ENCODE measurements at places on chromosomes 11 and 22. TPM values are rescaled to one million over a fixed set of nuclear protein-coding genes. Genes with fewer than 3 reads are reported as not detected.

- DNase-seq = no peak
These were observed 9.8 kb downstream of the LRRC55 start for GRCh38 chr11:57191311-57192219.

DNA sequence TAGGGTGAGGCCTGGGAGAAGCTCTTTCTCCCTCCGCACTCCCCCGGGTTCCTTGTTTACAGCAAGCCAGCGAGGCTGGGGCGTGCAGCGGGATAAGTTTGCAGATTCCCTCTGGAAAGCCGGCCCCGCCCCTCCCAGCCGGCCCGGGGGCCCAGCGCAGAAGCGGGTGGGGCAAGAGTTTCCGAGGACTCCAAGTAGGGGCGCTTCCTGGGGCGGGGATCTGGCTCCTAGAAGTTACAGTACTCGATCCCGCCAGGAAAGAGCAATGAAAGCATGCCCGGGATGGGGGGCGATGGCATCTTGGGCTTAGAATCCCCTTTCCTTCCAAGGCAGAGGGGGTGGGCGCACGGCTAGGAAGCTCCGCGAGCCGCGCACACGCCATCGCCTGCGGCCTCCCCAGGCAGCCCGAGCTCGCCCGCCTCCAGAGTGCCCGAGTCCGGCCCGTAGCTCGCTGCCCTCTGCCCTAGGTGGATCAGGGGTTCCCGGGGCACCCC lies 385 bp downstream of the TST start:
- no peak for DNase-seq

Gene MPPED1
- not detected for total RNA-seq

DNA sequence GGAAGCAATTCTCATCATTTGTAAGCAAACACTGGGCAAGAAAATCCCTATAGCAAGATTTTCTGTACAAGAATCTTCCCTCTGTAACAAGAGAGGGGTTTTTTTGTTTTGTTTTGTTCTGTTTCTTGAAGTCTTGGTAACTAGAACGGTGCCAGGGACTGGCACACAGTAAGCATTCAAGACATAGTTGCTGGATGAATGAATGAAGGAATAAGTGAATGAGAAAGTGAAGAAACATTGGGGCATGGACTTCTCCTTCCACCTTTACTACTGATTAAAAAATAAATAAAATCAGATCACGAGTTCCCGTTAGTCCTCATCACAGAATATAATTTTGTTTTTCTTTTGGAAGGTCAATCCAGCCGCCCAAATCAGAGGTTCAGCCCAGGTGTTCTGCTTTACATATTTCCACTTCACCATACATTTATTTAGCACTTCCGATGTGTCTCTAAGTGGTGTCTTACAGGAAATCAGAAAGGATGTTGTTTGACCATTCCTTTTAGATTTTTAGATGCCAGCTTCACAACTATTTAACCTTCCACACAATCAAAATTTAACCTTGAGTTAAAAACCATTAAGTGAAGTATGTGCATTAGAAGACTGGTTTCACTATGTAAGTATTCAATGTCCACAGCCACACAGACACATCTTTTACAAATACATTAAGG lies 281.2 kb downstream of the CADM1 start:
- DNase-seq = no peak

GRCh38 chr22:38435010-38435409 lies 20.0 kb downstream of the KCNJ4 start:
- DNase-seq = no peak

Gene C22orf15
- not detected for total RNA-seq

Gene OR6Q1
- not detected for total RNA-seq

DNA sequence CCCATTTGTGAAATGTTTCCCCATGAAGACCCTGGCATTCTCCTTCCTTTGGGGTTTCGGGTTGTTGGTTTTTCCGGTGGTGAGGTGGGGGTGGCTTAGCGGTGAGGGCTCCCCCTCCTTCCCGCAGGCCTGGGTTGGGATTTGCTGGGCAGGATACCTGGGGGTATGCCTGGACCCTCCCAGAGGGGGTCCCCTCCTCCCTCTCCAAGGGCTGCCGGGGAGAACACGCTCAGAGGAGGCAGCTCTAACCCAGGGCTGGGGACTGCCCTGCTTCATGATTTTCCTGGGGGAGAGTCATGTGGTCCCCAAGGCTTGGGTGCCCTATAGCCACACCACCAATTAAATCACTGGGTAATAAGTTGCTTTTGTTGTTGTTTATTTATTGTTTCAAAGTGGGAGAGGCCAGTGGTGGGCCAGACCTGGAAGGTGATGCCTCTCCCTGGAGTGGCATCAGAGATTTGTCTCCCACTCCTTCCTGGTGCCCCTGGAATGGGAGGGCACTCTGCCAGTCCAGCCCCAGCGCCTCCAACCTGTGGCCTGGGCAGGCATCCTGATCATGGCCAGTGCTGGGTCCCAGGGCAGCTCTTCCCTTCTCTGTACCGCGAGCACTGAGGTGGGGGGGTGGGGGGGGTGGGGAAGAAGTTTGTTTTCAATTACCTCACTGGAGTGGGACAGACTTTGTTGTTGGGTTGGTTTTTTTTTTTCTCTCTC lies 1.3 kb upstream of the CLCF1 start:
- no peak for DNase-seq

DNA sequence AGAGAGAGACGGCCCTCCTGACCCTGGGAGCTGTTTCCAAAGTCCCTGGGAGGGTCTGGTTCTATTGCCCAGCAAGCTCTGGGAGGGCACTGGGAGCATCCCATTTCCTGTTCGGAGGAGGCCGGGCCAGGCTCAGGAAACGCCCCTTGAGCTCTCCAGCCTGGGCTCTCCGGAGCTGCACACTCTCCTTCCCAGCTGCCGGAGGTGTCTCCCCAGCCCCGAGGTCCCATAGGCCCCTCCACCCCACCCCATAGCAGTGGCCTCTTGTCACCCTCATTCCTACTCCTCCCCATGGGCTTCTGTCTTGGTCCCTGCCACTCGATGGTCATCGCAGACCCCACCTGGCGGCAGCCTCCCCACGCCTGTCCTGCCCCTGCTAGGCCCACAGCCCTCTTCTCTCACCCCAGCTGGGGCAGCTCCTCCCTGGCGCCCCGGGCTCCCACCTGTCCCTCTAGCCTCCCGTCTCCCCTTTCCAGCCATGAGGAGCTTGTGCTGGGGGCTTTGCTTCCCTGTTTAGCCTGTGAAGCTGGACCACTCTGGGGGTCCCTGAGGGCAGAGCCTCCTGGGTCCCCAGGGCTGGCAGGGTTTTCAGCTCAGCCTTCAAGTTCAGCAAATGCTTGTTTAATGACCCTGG lies 2.8 kb downstream of the TSPAN32 start:
- peak; percentile 13 for DNase-seq

Gene TRMT112
- total RNA-seq = 105 TPM

Gene TRIM6
- 1.1 TPM for total RNA-seq

GRCh38 chr22:23038902-23039301 lies 31.4 kb upstream of the GNAZ start:
- no peak for DNase-seq

Gene CD3D
- total RNA-seq = 12.0 TPM

Measured in natural killer cell (primary cell).